ENCODE measurements at places on chromosomes 2 and 18. TPM values are rescaled to one million over a fixed set of nuclear protein-coding genes. Genes with fewer than 3 reads are reported as not detected.
A peak's percentile ranks its signal among the peaks of the same experiment; 100 is the strongest.

GRCh38 chr2:85589982-85590791, 5.4 kb upstream of the RNF181 start:
- H3K27ac ChIP-seq, result peak overlapping the region; percentile 97
- H3K4me1 ChIP-seq, result peaks cover 83% of the 10 kb centered on the region
- no peaks in the 10 kb centered on the region for H3K27me3 ChIP-seq
- no peak overlapping the region for H3K4me3 ChIP-seq

GRCh38 chr2:95121407-95122196, at the start of gene MRPS5:
MRPS5 (minus strand) TSS chr2:95121808; CDS start chr2:95121791, 17 bp downstream.
- H3K4me3 ChIP-seq, result peak within 1 kb of the TSS; percentile 94
- peaks cover 9% of the 10 kb centered on the region for H3K36me3 ChIP-seq
- DNase-seq, result peak; percentile 92

DNA sequence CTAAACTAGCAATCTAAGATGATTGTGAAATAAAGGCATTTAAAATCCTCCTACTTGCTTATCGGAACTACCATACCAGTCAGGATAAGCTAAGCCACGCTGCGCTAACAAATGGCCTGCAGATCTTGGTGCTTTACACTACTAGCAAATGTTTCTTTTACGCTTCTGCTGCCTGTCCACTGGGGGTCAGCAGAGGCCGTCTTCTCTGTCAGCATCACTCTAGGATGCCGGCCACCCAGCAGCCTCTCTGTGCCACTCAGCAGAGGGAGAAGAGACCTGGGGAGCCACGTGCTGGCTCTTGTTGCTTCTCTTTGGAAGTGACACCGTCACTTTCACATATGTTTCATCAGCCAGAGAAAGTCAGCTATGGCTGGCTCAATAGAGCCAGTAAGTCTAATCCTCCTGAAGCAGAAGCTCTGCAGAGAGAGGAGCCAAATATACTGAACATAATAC, 36.6 kb downstream of the COPS8 start:
- H3K36me3 ChIP-seq, result no peaks in the 10 kb centered on the region
- DNase-seq, result peak; percentile 65
- peaks cover 14% of the 10 kb centered on the region for H3K4me1 ChIP-seq
- no peaks in the 10 kb centered on the region for H3K27me3 ChIP-seq
- H3K27ac ChIP-seq, result no peak overlapping the region

DNA sequence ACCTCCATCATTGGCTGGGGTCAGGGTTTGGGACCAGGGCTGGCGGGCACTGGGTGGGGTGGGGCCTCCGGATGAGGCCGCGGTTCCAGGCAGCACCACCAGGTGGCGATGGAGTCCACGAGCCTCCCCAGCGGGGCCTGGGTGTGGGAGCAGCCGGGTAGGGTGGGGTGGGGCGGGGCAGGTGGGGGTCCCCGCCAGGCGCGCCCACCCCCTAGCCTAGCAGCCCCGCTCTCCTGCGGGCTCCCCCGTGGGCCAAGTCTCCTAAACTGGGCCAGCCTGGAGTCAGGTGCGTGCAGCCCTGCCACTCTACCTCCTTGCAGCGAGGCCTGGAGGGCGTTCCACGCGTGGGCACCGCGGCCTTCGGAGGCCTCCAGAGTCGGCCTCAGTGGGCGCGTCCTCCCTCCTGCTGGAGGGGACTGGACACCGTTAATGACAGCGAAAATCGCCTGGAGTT, 187.5 kb downstream of the TWIST2 start:
- DNase-seq, result peak; percentile 70
- H3K4me3 ChIP-seq, result no peak overlapping the region
- peaks cover 36% of the 10 kb centered on the region for H3K27me3 ChIP-seq
- H3K4me1 ChIP-seq, result no peaks in the 10 kb centered on the region
- H3K27ac ChIP-seq, result no peak overlapping the region
- no peaks in the 10 kb centered on the region for H3K36me3 ChIP-seq

DNA sequence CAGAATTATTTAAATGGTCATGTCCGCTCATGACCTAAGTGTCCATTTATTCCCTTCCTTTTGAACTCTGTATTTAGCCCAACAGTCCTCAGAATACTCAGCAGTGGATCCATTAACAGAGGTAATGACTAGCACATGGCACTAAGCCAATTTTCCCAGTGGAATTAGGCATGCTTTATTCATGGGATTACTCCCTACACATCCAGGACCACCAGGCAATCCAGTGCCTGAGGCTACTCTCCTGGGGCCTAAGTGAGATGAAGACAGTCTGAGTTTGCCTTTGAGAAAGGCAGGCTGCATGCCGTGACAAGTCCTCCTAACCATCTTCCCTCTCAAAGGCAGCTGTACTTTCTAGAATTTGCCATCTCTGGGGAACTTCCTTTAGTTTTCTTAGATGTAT, 128.6 kb downstream of the SPOPL start:
- H3K27me3 ChIP-seq, result no peaks in the 10 kb centered on the region
- H3K27ac ChIP-seq, result no peak overlapping the region
- DNase-seq, result no peak
- no peaks in the 10 kb centered on the region for H3K36me3 ChIP-seq
- H3K4me3 ChIP-seq, result no peak overlapping the region

DNA sequence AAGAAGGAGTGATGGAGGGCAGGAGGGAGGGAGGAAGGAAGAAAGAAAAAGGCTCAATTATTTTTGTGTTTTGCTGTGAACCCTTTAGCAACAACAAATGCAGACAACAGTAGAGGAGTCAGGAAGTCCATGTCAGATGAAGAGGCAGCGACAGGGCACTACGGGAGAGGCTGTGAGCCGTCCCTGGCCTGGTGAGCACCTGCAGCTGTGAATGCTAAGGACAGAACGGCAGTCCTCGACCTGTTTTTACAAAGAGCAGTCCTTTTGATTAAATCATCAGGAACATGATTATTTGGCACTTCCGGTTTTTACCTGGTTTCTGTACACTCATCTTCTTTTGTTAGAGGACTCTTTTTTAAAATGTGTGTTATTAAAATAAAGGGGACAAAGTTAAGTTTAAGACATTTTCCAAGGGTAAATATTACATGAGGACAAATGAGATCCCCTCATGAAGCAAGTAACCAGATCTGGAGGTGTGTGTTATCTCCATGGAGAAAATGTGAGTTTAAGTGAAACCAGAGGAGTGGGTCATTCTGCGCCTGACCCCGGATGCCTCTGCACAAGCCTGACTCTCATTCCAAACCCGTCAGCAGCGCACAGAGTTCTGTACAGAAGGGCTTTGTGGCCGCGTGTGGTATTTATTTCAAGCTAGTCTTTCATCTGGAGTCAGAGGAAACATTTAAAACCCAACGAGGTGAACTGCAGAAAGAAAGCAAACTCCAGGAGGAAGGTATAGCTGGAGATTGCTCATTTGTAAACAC, 492.5 kb downstream of the SOX11 start:
- no peaks in the 10 kb centered on the region for H3K27me3 ChIP-seq
- no peaks in the 10 kb centered on the region for H3K36me3 ChIP-seq
- DNase-seq, result no peak
- H3K4me3 ChIP-seq, result no peak overlapping the region

DNA sequence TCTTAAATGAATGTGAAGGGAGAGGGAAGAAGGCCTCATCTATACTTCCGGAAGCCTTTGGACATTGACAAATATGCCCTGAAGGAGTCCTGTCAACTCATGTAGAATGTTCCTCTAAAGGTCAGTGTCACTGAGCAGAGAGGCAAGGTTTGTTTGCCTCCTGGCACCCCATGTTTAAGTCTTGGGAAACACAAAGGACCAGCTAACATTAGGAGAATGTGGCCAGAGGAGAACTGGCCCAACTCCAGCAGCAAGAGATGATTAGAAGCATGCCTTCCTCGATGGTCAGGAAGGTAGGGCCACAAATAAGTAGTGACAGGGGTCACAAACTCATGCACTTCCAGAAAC, 5.7 kb downstream of the DYSF start:
- no peak overlapping the region for H3K4me3 ChIP-seq
- peaks cover 67% of the 10 kb centered on the region for H3K4me1 ChIP-seq
- H3K36me3 ChIP-seq, result no peaks in the 10 kb centered on the region
- H3K27ac ChIP-seq, result peak overlapping the region; percentile 55
- DNase-seq, result no peak

GRCh38 chr18:2846636-2847316, at the start of gene EMILIN2:
EMILIN2 (plus strand) TSS chr18:2847006; CDS start chr18:2847189, 183 bp downstream.
- H3K27me3 ChIP-seq, result peaks cover 50% of the 10 kb centered on the region
- peak within 1 kb of the TSS; percentile 63 for H3K4me3 ChIP-seq
- H3K27ac ChIP-seq, result peak within 1 kb of the TSS; percentile 69
- H3K4me1 ChIP-seq, result peaks cover 27% of the 10 kb centered on the region

- H3K27ac ChIP-seq, result no peak overlapping the region
- DNase-seq, result peak; percentile 22
- H3K4me1 ChIP-seq, result peaks cover 3% of the 10 kb centered on the region
- no peak overlapping the region for H3K4me3 ChIP-seq
- no peaks in the 10 kb centered on the region for H3K27me3 ChIP-seq
- H3K36me3 ChIP-seq, result peaks cover 12% of the 10 kb centered on the region
These were observed 11.8 kb downstream of the TPGS2 start for GRCh38 chr18:36817039-36817438.

DNA sequence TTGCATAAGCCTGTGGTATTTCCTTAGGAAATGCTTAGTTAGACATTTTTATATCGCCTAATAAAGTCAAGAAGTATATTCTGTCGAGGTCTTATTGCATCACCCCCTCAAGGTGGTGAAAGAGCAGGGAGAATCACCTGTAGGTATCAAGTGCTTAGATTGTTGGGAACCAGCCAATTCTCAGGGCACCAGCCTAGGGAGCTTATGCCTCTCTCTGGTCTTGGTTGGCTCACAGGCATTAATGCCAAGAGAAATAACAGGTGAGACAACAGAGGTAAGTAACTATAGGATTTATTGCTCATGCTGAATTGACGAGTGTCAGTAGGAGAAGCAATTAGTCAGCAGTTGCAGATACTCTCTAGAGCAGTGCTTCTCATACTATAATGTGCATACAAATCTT, 663.3 kb upstream of the ZNF804A start:
- no peak for DNase-seq
- H3K27me3 ChIP-seq, result no peaks in the 10 kb centered on the region
- no peaks in the 10 kb centered on the region for H3K36me3 ChIP-seq
- H3K4me1 ChIP-seq, result no peaks in the 10 kb centered on the region

- DNase-seq, result no peak
- H3K4me1 ChIP-seq, result no peaks in the 10 kb centered on the region
- H3K27ac ChIP-seq, result no peak overlapping the region
- no peaks in the 10 kb centered on the region for H3K36me3 ChIP-seq
- H3K4me3 ChIP-seq, result no peak overlapping the region
- no peaks in the 10 kb centered on the region for H3K27me3 ChIP-seq
These were observed 9.5 kb upstream of the CCDC68 start for GRCh38 chr18:54968807-54969206.

GRCh38 chr18:46678785-46679399, 21.9 kb upstream of the LOXHD1 start:
- H3K4me1 ChIP-seq, result no peaks in the 10 kb centered on the region
- no peak overlapping the region for H3K4me3 ChIP-seq
- no peaks in the 10 kb centered on the region for H3K27me3 ChIP-seq
- H3K27ac ChIP-seq, result no peak overlapping the region

DNA sequence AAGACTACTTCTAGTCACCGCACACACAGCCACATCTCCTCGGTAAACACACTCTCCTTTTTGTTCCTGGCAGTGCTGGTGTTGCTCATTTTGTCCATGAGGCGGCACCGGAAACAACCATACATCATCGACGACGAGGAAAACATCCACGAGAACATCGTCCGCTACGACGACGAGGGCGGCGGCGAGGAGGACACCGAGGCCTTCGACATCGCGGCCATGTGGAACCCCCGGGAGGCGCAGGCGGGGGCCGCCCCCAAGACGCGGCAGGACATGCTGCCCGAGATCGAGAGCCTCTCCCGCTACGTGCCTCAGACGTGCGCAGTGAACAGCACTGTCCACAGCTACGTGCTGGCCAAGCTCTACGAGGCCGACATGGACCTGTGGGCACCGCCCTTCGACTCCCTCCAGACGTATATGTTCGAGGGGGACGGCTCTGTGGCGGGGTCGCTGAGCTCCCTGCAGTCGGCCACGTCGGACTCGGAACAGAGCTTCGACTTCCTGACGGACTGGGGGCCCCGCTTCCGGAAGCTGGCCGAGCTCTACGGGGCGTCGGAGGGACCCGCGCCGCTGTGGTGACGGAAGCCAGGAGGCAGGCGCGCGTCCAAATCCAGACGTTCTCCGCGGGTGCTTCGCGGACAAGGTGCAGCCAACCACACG, 221.0 kb downstream of the CDH20 start:
- H3K36me3 ChIP-seq, result no peaks in the 10 kb centered on the region
- no peaks in the 10 kb centered on the region for H3K4me1 ChIP-seq
- peak overlapping the region; percentile 42 for H3K4me3 ChIP-seq
- peak; percentile 41 for DNase-seq
- H3K27ac ChIP-seq, result no peak overlapping the region
- no peaks in the 10 kb centered on the region for H3K27me3 ChIP-seq

- no peaks in the 10 kb centered on the region for H3K4me1 ChIP-seq
- DNase-seq, result no peak
- no peaks in the 10 kb centered on the region for H3K36me3 ChIP-seq
- H3K4me3 ChIP-seq, result no peak overlapping the region
- H3K27ac ChIP-seq, result no peak overlapping the region
These were observed 42.0 kb upstream of the ZDBF2 start for GRCh38 chr2:206232287-206233035.

DNA sequence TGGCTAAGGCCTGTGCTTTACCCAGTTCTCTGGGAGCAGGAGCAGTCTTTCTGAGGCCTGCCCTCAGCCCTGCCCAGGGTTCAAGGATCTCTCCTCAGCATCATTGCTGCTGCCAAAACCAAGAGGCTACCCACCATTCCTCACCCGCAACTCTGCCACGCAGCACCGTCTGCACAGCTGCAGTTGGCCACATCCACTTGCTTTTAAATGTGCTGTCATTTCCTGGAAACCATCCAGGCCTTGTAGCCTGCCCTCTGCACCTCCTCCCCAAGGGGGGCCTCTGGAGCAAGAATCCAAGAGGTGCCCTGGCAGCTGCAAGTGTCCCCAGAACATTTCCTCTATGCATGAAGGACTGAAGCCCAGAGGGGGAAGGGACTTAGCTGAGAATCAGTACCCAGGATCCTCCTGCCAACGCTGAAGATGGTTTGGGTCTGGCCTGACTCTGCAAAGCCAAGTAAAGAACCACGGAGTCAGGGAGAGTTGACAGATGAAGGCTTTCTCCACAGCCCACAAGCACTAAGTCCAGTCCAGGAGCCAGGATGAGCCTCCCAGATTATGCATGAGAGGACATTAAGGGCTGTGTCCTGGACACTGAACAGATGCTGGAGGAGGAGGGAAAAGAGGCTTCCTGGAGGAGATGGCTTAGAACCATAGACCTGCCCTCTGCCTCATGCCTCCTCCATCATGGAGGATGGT, 14.9 kb downstream of the EMX1 start:
- peaks cover 39% of the 10 kb centered on the region for H3K27me3 ChIP-seq
- H3K4me1 ChIP-seq, result peaks cover 4% of the 10 kb centered on the region
- no peak for DNase-seq
- no peak overlapping the region for H3K27ac ChIP-seq
- no peaks in the 10 kb centered on the region for H3K36me3 ChIP-seq

GRCh38 chr2:62577994-62578781, 72.2 kb upstream of the TMEM17 start:
- H3K36me3 ChIP-seq, result no peaks in the 10 kb centered on the region
- H3K4me3 ChIP-seq, result no peak overlapping the region
- no peak for DNase-seq
- H3K27me3 ChIP-seq, result no peaks in the 10 kb centered on the region

GRCh38 chr2:118731413-118731812, 116.0 kb downstream of the EN1 start:
- no peaks in the 10 kb centered on the region for H3K4me1 ChIP-seq
- no peaks in the 10 kb centered on the region for H3K36me3 ChIP-seq
- no peak overlapping the region for H3K27ac ChIP-seq
- H3K4me3 ChIP-seq, result no peak overlapping the region

TBR1 gene
- not detected for total RNA-seq

GRB14 gene
- total RNA-seq, result 4.8 TPM

CD207 gene
- total RNA-seq, result 0.38 TPM

ACTR1B gene
- 71.8 TPM for total RNA-seq

TCF23 gene
- 0.13 TPM for total RNA-seq

NAGK gene
- total RNA-seq, result 93.4 TPM

HOXD9 gene
- not detected for total RNA-seq

ALK gene
- total RNA-seq, result 0.05 TPM

EML6 gene
- 0.32 TPM for total RNA-seq

PROM2 gene
- total RNA-seq, result 2.5 TPM

Data from heart right ventricle (tissue), 16 donors.